ENCODE measurements at places on chromosomes 1 and 21. TPM values are rescaled to one million over a fixed set of nuclear protein-coding genes. Genes with fewer than 3 reads are reported as not detected.

Gene AMY2B
- total RNA-seq: 36.7 TPM

Gene TRABD2B
- 6.5 TPM for total RNA-seq

Gene ERO1B
- 8.1 TPM for total RNA-seq

Gene ACKR1
- total RNA-seq: 27.9 TPM

Gene CFAP74
- total RNA-seq: not detected

Gene SPRR2F
- not detected for total RNA-seq

Gene TTLL7
- total RNA-seq: 59.3 TPM

Gene AADACL4
- total RNA-seq: not detected

Gene ATP1A4
- total RNA-seq: not detected

Gene CRP
- not detected for total RNA-seq

Gene PLA2G4A
- 4.2 TPM for total RNA-seq

Gene SEMA6C
- total RNA-seq: 7.0 TPM
